ENCODE measurements at places on chromosomes 3 and 15.
A peak's percentile ranks its signal among the peaks of the same experiment; 100 is the strongest.

- DNase-seq: no peak
Measured at GRCh38 chr3:32340611-32341365, 50.9 kb upstream of the CMTM7 start.

- no peak for DNase-seq
Measured at GRCh38 chr3:114649331-114649730, 355.5 kb downstream of the TIGIT start.

DNA sequence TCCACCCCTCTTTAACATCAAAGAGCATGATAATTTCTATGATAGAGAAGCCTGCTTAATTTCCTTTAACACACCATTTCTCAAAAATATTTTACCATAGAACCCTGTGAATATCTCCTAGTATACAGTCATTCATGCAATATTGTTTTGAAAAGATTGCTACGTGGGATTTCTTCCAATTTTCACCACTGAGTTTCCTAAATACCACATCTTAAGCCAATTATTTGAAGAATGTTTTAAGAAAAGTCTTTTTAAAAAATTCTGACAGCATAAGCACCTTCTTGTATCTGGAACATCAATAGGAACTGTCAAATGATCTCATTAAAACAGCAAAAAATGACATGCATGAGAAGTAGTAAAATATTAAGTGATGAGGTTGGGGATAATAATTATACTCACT, 1126.7 kb downstream of the TUSC7 start:
- DNase-seq: no peak

GRCh38 chr3:133408961-133409360, 9.1 kb downstream of the BFSP2 start:
- no peak for DNase-seq

- peak; percentile 94 for DNase-seq
Measured at GRCh38 chr3:45688882-45689786, at the start of gene SACM1L. Gene SACM1L (plus strand): TSS chr3:45689396. CDS start chr3:45689466, 70 bp downstream.

- DNase-seq: no peak
Measured at GRCh38 chr15:100765467-100766241, 114.0 kb upstream of the ALDH1A3 start.

DNA sequence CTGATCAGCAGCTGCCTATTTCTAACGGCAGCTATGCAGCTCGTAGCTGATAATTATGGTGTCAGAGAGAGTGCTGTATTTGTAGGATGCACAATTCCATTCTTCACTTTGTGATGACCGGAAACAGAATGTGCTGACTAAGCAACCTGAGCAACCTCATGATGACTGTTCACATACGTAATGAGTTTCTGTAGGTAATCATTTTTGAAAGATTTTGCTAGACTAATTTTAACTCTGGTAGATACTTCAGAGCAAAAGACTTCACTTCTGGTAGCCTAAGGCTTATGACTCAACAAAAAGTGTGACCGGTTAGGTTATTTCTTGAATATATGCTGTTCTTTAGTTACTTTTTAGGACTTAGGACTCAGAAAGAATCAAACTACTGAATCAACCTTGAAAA, 567.7 kb downstream of the NAALADL2 start:
- no peak for DNase-seq

DNA sequence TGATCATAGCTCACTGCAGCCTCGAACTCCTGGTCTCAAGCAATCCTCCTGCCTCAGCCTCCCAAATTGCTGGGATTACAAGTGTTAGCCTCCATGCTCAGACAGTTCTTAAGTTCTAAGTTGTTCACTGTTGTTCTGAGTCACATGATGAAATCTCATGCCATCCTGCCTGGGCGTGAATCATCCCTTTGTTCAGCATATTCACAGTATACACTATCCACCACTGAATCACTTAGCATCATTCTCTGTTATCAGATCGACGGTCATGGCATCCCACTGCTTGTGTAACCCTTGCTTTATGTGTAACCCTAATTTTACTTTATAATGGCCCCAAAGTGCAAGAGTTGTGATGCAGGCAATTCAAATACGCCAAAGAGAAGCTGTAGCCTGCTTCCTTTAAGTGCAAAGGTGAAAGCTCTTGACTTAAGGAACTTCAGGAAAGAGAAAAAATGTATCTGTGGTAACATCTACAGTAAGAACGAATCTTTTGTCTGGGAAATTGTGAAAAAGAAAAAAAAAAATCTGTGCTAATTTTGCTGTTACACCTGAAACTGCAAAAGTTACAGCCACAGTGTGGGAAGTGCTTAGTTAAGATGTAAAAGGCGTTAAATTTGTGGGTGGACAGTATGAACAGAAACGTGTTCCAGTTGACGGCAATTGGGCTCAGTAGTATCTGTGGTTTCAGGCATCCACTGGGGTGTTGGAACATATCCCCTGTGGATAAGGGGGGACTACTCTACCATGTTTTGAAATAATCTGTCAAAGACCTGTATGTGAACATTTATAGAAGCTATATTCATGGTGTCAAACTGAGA, 80.6 kb downstream of the PCOLCE2 start:
- DNase-seq: no peak

DNA sequence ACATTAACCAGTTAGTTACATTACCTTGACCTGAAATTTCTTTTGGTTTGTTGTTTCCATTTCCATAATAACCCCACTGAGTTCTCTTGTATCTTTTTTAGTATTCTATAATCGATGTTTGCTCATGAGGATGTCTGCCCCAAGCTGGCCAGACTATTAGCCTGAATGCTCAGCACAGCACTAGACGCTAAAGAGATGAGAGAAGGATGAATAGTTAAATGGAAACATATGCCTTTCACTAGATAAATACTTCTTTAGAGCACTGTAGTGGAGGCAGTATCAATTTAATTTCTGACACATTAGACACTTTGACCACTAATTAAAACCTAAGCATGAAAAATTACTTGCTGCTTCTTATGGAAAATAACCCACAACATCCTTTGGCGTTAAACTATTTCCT, 654.9 kb upstream of the KCNMB2 start:
- DNase-seq: no peak

DNA sequence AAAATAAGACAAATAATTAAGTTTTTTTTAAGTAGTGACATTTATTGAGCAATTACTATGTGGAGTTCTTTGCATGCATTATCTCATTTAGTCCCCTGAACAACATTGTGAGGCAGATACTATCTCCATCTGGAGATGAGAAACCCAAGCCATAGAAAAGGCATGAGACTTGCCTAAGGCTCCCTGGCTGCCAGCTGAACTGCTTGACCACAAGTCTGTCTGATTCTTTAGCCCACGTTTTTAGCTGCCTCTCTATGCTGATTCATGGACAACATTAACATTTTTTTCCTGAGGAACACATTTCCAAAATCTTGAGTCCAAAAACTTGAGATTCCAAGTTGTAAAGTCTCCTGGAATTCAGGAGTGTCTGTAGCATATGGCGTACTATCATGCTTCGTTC, 263.6 kb upstream of the GOLGA6L4 start:
- no peak for DNase-seq

DNA sequence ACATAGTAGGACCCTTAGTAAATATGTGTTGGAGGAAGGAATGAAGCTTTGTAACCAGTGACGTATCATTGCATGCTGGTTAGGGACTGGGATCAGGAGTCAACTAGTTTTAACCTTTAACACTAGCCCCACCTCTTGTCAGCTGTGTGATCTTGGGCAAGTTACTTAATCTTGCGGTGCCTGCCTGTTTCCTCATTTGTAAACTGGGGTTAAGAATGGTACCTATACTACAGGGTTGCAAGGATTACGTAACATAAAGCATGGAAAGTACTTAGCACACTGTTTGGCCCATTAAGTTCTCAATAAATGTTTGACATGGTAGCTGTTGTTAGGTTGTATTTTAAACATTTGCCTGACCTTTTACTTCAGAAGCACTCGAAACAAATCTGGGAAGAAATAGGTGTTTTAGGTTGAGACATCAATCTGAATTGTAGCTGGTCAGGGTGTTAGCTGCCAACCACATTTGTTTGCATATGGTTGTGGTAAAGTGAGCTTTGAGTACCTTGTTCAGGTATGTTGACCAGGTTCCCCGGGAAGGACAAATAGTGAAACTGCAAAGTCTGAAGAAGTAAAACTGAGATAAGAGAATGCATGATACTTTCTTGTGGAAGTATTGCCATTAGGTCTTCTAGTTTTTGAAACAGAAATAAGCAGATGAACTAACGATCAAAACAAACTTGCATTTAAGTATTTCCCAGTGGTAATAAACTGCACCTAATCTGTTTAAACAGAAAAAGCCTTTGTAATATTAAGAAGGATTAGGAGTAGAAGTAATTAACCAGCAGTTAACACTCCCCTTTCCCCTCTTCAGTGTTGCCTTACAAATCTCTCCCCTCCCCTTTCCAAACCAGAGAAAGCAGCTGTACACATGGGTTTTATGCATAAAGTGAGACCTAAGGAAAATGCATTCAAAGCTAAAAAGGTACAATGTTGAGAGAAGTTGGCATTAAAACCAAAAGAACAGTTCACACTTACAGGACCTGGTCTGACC, 25.8 kb upstream of the SCAANT1 start:
- no peak for DNase-seq

GRCh38 chr3:43537225-43537624, 84.6 kb downstream of the ANO10 start:
- DNase-seq: no peak
